Kidney (tissue), 22 donors: ENCODE measurements at places on chromosomes 7 and 10.

GRCh38 chr7:53521638-53522184 lies 486.3 kb downstream of the POM121L12 start:
- DNase-seq, result no peak

GRCh38 chr10:13165177-13165576 lies 3.8 kb downstream of the MCM10 start:
- no peak for DNase-seq

DNA sequence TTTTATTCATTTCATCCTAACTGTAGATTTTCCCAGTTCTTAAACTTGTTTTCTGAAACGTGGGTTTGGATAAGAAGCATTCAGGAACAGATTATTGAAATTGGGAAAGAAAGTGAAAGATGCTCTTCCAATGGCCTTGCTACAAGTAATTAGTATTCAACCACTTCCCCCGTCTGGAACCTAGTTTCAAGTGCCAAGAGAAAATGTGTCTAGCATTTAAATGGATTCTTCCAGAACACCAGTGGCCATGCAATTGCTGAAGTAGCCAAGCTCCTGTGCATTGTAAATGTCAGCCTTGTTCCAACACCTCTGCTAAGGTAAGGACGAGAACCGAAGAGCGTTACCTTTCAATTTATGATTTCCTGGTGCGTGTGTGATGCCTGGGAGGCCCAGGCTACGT lies 68.2 kb downstream of the PFKFB3 start:
- DNase-seq, result no peak

DNA sequence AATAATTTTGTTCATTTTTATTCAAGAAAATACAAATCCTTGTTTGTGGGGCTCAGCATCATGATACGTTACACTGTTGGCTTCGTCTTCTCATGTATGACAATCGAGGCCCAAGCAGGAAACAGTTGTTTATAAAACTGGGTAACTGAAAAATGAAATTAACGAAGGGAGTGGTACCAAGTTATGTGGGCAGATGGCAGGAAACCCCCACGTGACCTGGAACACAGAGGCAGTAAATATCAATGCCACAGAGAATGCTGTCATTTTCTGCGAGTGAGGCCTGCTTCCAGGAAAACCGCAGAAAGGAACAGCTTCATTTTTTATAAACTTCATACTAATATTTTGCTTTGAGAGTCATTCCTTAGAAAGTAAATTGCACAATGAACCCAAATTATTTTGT lies 201.0 kb upstream of the ADARB2 start:
- DNase-seq, result no peak

DNA sequence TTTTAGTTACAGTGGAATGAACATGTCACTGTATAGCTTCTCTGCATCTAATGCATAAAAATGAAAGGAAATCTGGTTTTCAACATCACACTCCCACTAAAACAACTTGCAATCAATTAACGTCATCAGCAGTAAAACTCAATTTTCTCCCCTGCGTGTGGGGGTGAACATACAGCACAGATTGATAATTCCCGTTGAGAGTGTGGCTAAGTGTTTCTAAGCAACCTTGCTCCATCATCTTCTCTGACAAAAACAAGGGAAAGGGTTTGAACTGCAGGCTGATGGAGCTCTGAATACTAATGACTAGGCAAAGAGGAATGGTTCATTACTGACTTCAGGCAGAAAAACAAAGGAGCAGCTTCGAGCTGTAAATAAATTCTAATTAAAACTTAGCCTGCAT lies 238.3 kb downstream of the PARD3 start:
- no peak for DNase-seq
